Cardiac fibroblast (primary cell): ENCODE measurements at places on chromosomes 6 and 20.

DNA sequence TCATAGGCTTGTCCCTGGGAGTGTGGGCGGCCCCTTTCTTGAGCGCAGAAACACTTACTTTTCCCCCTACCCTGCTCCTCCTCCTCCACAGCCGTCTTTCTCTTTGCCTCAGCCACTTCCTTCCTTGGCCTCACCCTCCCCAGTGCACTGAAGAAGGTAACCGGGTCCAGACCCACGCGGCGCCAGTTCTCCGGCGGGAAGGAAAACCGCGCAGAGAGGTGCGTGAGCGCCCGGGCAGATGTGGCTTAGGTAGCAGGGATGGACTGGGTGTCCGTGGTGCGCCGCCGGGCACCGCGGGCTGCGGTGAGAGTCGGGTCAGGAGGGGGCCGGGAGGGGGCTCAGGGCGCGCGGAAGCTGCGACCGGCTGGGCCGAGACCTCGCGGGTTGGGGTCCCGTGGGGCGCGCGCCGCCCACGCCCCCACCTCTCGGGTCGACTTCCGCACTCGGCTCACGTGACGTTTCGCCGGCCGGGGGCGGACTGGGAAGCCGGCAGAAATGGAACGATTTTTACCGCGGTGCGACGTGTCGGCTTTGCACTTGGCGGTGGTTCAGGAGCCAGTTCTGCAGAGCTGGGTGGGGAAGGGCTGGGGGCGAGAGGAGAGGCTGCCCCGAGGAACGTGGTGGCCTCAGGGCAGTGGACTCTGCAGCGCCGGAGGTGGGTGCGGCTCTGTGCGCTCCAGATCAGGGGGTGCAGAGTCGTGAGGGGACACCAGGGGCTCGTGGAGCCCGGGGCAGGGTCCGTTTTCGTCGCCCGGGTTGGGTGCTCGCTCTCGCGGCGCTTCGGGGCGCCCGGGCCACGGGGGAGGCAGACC lies at the start of gene ABRACL:
Gene ABRACL (plus strand): TSS at position 88 of the 812 bp plus-strand sequence. CDS start 5,416 bp downstream, outside the sequence.
- DNase-seq: peak; percentile 66

- no peak for DNase-seq
These were observed 131.1 kb upstream of the CEP162 start for GRCh38 chr6:84358581-84358980.

DNA sequence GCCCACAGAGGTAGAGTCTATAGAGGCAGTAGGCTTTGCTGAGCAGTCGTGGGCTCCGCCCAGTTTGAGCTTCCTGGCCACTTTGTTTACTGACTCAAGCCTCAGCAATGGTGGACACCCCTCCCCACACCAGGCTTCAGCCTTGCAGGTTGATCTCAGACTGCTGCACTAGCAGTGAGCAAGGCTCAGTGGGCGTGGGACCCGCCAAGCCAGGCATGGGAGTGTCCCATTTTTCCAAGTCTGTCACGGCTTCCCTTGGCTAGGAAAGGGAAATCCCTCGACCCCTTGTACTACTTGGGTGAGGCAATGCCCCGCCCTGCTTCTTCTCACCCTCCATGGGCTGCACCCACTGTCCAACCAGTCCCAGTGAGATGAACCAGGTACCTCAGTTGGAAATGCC lies 135.3 kb upstream of the NT5E start:
- no peak for DNase-seq

- no peak for DNase-seq
These were observed at the start of gene TREML2 for GRCh38 chr6:41200901-41201763. Gene TREML2, minus strand, starts transcription at chr6:41201149. Its CDS starts 141 bp downstream, at chr6:41201008.

DNA sequence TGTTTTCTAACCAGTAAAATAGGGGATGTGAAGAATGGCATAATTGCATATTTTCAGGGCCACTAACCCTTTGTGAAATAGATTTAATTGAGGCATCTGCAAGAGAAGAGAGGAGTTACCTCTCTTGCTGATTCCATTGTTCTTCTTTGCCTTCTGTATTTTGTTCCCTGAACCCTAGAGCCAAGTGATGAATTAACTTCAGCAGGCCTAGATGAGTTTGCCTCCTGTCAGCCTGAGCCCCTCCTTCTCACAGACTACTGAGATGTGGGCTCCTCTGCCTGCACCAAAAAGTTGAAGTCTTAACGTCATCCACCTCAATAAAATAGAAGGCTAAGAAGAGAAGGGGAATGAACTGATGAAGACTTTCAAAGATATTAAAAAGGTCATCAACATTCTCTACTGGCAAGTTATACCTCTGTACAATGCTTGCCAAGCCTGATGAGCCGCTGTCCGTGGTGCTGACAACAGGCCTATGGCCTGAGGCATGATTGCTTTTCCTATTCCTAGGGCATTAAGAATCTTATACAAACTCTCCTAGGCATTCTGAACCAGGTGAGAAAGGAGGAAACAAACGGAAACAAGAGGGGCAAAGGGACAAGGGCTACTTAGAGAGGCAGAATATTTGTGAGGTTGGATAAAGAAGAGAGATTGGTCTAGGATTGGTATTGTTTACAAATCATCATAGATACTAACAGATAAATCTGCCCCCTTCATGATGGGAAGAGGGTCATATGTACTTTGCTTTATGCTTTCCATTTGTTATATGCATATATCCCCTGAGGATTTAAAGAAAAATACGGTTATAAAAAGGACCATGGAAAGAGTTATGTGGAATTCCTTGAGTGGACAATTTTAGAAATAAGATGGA lies 46.8 kb downstream of the CD24 start:
- DNase-seq: peak; percentile 50

GRCh38 chr6:73285674-73286283 lies 22.8 kb upstream of the KHDC1 start:
- DNase-seq: peak; percentile 77

GRCh38 chr6:84836366-84836765 lies 72.0 kb upstream of the TBX18 start:
- no peak for DNase-seq

- DNase-seq: no peak
These were observed 770.5 kb upstream of the FLRT3 start for GRCh38 chr20:15107931-15108330.

GRCh38 chr6:150766201-150766997 lies 99.1 kb upstream of the MTHFD1L start:
- DNase-seq: no peak

- DNase-seq: no peak
These were observed 124.1 kb downstream of the SMOC2 start for GRCh38 chr6:168565112-168565511.

DNA sequence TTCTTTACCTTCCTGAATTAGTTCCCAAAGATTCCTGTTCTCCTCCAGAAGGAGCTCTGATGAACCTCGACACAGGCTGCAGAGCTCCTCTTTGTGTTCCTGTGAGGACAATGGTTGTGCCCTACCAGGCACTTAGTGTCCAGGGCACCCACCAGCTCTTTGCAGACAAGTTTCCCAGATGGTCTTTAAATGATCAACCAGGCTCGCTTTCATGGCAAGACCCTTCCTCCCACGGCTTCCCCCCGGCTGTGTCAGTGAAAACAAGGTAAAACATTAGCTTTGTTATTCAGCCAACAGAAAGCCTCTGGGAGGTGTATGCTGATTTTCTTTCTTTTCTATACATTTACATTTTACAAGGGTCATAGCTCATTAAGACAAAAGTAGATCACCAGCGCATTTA lies 32.3 kb upstream of the CNKSR3 start:
- no peak for DNase-seq
